Stimulated activated CD4-positive, alpha-beta T cell treated with anti-CD3 and anti-CD28 coated beads, Interleukin-1b, Interleukin-23, amount 100 ng/mL, for 4 hours (primary cell): ENCODE measurements at places on chromosomes 1 and 21.
A peak's percentile ranks its signal among the peaks of the same experiment; 100 is the strongest.

DNA sequence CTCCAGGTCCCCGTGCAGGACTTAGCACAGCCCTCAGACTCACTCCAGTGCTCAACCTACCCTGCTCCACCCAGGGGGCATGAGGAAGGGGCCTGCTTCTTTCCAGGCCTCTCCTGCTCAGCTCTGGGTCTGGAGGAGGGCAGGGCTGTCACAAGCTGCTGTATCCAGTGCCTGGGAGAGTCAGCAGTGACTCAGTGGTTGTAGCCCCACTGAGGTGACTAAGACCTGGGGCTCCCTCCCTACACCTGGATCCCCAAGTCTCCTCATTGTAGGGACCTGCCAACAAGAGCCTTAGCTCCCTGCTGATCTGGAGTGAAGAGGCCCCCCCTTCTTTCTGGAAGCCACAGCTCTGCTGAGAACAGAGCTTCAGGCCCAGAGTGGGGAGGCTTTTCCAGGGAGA is 36.1 kb upstream of the FAM131C start:
- no peak for DNase-seq

- no peak for DNase-seq
These were observed 75.6 kb downstream of the MRPS6 start for GRCh38 chr21:34148826-34149558.

- DNase-seq = no peak
These were observed 118.1 kb downstream of the C1orf21 start for GRCh38 chr1:184504955-184505338.

GRCh38 chr1:36989241-36989640 is 45.1 kb downstream of the GRIK3 start:
- DNase-seq = no peak

- DNase-seq = no peak
These were observed 39.6 kb downstream of the UBASH3A start for GRCh38 chr21:42443181-42443785.

DNA sequence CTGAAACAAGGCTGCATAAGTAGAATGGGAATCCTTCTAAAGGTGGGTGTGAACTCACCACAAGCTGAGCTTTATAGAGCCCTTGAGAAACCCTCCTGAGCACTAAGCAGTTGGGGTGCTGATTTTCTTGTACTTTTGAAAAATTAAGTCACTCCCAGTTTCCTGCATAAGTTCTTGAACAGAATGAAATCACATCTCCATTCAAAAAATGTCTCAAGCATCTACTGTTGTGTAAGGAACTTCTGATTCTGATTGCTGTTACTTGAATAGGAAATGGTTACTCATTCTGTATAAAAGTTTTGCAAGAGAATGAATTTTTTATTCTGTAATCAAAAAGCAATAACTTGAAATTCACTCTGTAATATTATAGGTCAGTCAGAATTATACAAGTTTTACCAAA is 50.8 kb upstream of the WNT2B start:
- no peak for DNase-seq

GRCh38 chr1:30749691-30750583 is 7.6 kb downstream of the LAPTM5 start:
- no peak for DNase-seq

- DNase-seq = no peak
These were observed 66.1 kb downstream of the FASLG start for GRCh38 chr1:172724765-172725613.

GRCh38 chr1:3657096-3657475 is 4.8 kb downstream of the TP73 start:
- no peak for DNase-seq

DNA sequence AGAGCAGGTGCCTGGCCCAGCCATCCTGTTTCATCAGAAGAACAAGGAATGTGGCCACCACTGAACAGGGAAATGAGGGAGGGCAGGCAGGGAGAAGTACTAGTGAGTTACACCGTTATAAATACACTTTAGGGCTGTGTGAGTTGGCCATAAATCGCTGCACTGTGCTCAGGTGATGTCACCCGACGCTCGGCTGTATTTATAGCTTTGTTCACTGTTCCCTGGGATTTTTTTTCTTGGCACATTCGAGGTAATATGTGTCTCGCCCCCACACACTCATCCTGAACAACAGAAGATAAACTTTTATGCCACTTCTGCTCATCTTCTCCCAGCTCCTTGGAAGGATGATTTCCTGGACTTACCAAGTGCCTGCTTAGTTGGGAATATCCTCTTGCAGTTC is 9.0 kb upstream of the KIRREL1 start:
- DNase-seq = no peak

DNA sequence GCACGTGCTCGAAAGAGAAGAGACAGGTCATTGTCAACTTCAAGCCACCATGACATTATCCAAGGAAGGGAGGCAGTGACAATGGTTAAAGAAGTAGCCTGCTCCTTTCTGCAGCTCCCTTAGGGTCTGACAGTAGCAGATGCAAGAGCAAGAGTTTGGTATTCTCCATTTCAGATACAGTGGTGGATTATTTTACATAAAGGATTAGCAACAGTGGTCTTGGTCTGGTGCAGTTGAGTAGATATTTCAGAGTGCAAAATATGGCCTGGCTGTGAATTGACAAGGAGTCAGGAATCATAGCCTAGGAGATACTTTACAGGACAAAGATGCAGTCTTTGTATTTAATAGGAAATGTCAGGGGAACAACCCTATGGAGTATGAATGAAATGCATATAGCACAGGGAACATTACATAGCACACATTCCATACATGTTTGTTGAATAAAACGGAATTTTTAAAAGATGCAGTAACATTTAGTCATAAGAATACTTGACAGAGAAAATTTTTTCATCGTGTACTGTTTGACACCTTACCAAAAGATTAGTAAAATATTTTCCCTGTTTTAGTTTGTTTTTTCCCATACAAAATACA is 41.8 kb downstream of the CHRM3 start:
- DNase-seq = no peak

DNA sequence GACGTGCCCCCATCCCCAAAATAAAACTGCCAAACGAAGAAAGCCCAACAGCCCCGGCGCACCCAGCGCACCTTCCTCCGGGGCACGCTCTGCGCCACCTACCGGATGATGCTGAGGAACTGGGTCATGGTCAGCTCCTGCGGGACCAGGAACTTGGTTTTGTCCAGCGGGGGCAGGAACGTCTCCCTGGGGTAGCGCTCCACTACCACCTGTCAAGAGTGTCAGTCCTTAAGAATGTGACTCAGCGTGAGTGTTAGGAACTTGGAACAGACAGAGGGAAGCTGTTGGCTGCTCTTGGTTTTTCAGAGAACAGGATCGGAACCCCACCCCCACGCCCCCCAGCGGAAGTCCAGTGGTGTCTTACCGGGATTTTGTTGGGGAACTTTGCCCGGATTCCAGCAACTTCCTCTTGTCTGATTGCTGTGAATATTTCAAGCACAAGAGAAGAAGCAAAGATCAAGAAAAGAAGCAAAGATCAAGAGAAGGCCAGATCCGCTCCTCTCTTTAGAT is 431 bp downstream of the MAP1LC3C start:
- DNase-seq = peak; percentile 13

- no peak for DNase-seq
These were observed 5.6 kb downstream of the CFAP57 start for GRCh38 chr1:43177691-43178090.

- DNase-seq = no peak
These were observed 17.8 kb upstream of the OVAAL start for GRCh38 chr1:180540697-180541594.

DNA sequence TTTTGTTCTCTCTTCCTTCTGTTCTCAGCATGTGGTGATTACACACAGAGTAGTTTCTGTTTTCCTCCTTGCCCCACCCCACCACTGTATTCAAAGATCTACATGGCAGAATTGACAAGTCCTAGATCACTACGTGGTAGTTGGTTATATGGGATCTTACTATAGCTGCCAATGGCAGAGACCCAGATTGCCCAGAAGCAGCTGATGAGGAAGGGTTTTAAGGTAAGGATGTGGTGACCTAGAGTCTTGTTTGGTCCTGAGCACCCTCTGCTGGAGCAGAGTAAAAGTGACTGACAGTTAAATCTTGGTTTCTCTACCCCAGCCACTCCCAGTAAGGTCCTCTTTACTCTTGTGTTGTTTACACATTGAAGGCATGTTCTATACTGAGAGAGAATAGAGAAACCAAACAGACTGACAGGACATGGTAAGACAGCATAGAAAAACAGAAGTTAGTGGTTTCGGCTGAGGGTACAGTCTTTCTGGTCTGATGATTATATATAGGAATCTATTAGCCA is 22.8 kb upstream of the STRIP1 start:
- DNase-seq = no peak

DNA sequence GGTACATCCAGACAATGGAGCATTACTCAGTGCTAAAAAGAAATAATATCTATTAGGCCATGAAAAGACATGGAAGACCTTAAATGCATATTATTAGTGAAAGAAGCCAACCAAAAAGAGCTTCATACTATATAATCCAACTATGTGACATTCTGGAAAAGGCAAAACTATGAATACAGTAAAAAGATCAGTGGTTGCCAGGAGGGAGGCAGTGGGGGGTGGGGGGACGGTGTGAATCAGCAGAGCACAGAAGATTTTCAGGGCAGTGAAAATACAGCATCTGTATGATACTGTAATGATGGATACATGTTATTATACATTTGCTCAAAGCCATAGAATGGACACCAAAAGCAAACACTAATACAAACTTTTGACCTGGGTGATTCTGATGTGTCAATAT is 339.4 kb upstream of the SNX7 start:
- DNase-seq = no peak

DNA sequence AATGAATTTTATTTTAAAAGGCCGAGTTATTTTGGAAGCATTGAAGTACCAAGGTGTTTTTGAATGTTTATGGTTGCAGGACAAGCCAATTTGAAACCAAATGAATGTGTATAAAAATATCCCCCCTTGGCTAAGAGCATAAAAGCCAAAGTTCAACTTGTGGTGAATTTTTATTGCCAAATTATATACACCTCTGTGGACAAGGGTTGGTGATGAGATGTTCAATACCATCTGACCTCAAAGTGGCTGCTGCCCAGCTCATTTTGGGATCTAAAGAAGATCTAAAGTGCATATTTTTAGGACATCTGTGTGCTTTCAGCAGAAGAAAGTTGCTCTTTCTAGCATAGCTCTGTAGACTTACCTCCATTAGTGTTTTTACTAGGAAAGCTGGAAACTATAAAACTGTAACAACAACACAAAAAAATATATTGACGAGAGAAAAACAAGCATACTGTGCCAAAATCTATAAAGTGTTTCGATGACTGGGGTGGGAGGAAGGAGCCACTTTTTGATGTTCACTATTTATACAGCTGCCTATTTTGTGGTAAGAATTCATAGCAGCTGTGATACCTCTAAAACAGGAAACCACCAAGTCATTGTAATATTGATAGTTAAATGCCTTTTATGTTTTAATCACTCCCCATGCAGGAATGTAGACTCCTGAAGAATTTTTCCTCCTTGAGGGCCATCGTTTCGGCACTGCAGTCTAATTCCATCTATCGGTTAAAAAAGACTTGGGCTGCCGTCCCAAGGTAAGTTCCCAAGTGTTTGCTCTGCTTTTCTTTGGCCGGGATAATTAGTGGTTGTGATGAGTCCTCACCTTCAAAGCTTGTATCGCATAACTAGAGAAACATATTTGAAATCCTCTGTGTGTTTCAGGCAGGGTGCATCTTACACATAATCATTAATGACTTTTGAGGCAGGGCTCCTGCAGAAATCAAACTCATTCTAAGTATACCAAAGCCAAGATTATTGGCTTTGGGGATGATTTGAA is 83.2 kb downstream of the RGL1 start:
- no peak for DNase-seq

GRCh38 chr21:39319251-39319756 is 5.9 kb upstream of the BRWD1 start:
- DNase-seq = no peak

DNA sequence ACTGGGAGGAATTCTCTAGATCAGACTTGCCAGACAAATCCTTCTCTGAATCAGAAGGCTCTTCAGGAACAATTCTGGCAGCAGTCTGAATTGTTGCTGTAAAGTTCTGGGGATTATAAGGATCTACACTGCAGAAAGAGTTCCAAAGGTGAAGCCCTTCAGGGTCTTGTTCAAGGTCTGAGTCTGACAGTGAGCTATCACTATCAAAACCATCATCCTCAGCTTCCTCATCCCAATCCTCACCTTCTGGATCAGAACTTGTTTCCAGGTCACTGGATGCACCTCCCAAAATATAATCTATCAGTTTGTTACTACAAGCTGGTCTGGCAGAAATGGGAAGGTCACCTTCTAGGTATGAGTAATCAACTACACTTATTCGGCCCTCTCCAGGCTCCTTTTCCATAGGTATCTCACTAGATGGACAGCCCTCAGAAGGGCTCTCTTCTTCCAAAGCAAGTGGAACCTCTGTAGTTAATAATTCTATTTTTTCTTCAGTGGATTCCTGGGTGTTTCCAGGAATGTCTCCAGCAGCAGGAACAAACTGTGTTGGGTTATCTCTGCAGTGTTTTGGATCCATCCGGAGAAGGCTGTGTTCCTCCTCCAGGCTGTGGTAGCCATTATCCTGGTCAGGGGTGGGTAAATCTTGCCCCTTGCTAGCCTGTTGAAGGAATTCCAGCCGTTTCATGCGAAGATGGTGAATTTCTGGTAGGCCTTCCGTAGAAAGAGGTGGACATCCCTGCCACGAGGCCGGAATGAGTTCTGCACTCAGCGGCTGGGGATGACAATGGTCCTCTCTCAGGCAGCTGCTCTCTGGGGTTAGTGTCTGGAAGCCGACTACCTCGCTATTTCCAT is 1.6 kb downstream of the PPP1R15B start:
- DNase-seq = no peak

- DNase-seq = no peak
These were observed 38.4 kb upstream of the PRDM2 start for GRCh38 chr1:13661539-13661938.

DNA sequence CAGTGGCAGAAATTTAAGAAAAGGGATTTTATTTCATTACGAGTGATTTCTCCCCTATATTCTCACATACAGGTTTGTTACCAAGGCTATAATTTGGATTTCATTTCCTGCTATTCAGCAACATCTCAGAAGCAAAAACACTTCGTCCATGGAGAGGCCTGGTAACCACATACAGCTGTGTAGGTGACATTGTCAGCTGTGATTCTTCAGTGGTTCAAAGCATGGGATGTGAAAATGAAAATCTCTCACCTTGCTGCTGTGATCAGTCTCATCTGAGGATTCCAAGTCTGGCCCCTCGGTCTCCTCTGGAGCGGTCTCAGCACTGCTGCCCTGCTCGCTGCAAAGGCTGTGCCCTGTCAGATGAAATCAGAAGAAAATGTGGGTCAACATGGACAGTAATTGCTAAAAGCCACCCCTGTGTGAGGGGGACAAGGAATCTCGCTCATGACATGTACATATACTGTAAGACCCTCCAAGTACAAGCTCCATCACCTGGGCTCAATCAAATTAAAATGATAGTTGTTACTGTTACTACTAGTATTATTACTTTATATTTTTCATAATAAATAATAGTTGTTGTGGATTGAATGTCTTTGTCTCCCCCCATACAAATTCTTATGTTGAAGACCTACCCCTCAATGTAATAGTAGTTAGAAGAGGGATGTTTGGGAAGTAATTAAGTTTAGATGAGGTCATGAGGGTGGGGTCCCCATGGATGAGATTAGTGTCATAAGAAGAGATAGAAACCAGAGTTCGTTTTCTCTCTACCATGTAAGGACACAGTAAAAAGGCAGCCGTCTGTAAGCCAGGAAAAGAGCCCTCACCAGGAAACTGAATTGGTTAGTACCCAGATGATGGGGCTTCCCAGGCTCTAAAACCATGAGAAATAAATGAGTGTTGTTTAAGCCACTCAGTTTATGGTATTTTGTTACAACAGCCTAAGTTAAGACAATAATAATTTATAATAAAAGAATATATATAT is 126.7 kb upstream of the KRTAP19-8 start:
- no peak for DNase-seq

- no peak for DNase-seq
These were observed 30.1 kb downstream of the KCNAB2 start for GRCh38 chr1:6075748-6076147.

GRCh38 chr1:198937231-198938031 is 298.6 kb downstream of the PTPRC start:
- peak; percentile 29 for DNase-seq
